RWPE2 (cell line): ENCODE measurements at places on chromosomes 13 and 19.

GRCh38 chr13:66425741-66426140 lies 804.4 kb downstream of the PCDH9 start:
- no peak overlapping the region for H3K4me3 ChIP-seq
- no peaks in the 10 kb centered on the region for H3K36me3 ChIP-seq
- no peak for DNase-seq
- H3K27ac ChIP-seq = no peak overlapping the region

DNA sequence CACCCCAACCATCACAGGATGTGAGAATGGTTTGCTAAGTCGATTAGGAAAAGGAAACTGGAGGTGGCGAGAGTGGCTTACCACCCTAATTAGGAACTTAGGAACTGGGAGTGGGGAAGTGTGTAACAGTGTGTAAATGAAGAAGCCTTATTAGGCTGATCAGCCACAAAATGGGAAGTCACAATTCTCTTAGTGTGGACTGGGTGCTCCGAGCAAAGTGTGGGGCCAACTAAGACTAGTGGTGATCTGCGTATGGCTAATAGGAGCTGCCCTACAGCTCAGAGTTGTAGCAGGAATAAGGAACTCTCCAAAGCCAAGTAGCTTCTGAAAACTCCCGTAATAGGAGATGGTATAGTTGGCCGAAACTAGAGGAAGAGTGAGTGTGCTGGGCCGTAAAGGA lies 7.6 kb downstream of the SIGLEC11 start:
- H3K27me3 ChIP-seq = peaks cover 3% of the 10 kb centered on the region
- no peaks in the 10 kb centered on the region for H3K4me1 ChIP-seq
- H3K36me3 ChIP-seq = no peaks in the 10 kb centered on the region
- no peak overlapping the region for H3K27ac ChIP-seq

- H3K27ac ChIP-seq = no peak overlapping the region
- H3K4me1 ChIP-seq = no peaks in the 10 kb centered on the region
- no peaks in the 10 kb centered on the region for H3K36me3 ChIP-seq
- no peak overlapping the region for H3K4me3 ChIP-seq
These were observed 8.9 kb upstream of the ZNF560 start for GRCh38 chr19:9507285-9507684.

GRCh38 chr19:17794731-17795494 lies at the start of gene B3GNT3:
TSS of gene B3GNT3 (plus strand) at chr19:17795138. CDS start at chr19:17807808, 12,670 bp downstream.
- H3K36me3 ChIP-seq = no peaks in the 10 kb centered on the region
- H3K27ac ChIP-seq = peak within 1 kb of the TSS; percentile 85
- peaks cover 33% of the 10 kb centered on the region for H3K4me1 ChIP-seq
- H3K27me3 ChIP-seq = no peaks in the 10 kb centered on the region
- peak within 1 kb of the TSS; percentile 58 for H3K4me3 ChIP-seq

DNA sequence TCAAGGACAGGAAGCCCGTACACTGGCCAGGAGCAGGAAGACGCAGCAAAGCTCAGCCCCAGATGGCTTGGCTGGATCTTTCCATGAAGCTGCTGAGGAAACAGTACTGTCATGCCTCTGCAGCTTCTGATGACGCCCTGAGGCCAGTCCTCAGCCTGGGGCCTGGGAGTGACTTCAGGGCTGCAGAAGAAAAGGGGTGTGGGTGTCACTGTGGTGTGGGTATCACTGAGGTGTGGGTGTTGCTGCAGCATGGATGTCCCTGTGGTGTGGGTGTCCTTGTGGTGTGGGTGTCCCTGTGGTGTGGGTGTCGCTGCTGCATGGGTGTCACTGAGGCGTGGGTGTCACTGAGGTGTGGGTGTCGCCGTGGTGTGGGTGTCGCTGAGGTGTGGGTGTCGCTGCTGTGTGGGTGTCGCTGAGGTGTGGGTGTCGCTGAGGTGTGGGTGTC lies 12.0 kb upstream of the GAS6 start:
- no peak for DNase-seq
- H3K4me1 ChIP-seq = no peaks in the 10 kb centered on the region
- no peaks in the 10 kb centered on the region for H3K27me3 ChIP-seq
- H3K27ac ChIP-seq = no peak overlapping the region
- H3K36me3 ChIP-seq = no peaks in the 10 kb centered on the region

- H3K27me3 ChIP-seq = peaks cover 7% of the 10 kb centered on the region
- no peaks in the 10 kb centered on the region for H3K36me3 ChIP-seq
- no peak overlapping the region for H3K4me3 ChIP-seq
- no peaks in the 10 kb centered on the region for H3K4me1 ChIP-seq
- H3K27ac ChIP-seq = no peak overlapping the region
These were observed 275.9 kb downstream of the ZNF536 start for GRCh38 chr19:30647891-30648720.

- no peaks in the 10 kb centered on the region for H3K27me3 ChIP-seq
- H3K27ac ChIP-seq = no peak overlapping the region
- no peak overlapping the region for H3K4me3 ChIP-seq
- DNase-seq = no peak
These were observed 249.6 kb downstream of the GPC6 start for GRCh38 chr13:93476175-93476574.

- H3K27me3 ChIP-seq = no peaks in the 10 kb centered on the region
- H3K4me3 ChIP-seq = no peak overlapping the region
- H3K36me3 ChIP-seq = no peaks in the 10 kb centered on the region
- no peak overlapping the region for H3K27ac ChIP-seq
These were observed 189.2 kb downstream of the SLITRK6 start for GRCh38 chr13:85610024-85610423.

- H3K4me1 ChIP-seq = peaks cover 19% of the 10 kb centered on the region
- H3K36me3 ChIP-seq = peaks cover 33% of the 10 kb centered on the region
- no peaks in the 10 kb centered on the region for H3K27me3 ChIP-seq
- H3K4me3 ChIP-seq = no peak overlapping the region
- no peak for DNase-seq
These were observed 559 bp upstream of the SLC1A5 start for GRCh38 chr19:46788968-46789338.

- DNase-seq = no peak
- H3K27ac ChIP-seq = no peak overlapping the region
- no peak overlapping the region for H3K4me3 ChIP-seq
- H3K4me1 ChIP-seq = peaks cover 3% of the 10 kb centered on the region
- H3K27me3 ChIP-seq = no peaks in the 10 kb centered on the region
These were observed 66.1 kb upstream of the FRY start for GRCh38 chr13:31965361-31966066.

- DNase-seq = peak; percentile 42
- peaks cover 2% of the 10 kb centered on the region for H3K4me1 ChIP-seq
- no peaks in the 10 kb centered on the region for H3K36me3 ChIP-seq
- H3K27me3 ChIP-seq = no peaks in the 10 kb centered on the region
- H3K4me3 ChIP-seq = no peak overlapping the region
- H3K27ac ChIP-seq = no peak overlapping the region
These were observed 24.5 kb upstream of the TFDP1 start for GRCh38 chr13:113559901-113560644.

DNA sequence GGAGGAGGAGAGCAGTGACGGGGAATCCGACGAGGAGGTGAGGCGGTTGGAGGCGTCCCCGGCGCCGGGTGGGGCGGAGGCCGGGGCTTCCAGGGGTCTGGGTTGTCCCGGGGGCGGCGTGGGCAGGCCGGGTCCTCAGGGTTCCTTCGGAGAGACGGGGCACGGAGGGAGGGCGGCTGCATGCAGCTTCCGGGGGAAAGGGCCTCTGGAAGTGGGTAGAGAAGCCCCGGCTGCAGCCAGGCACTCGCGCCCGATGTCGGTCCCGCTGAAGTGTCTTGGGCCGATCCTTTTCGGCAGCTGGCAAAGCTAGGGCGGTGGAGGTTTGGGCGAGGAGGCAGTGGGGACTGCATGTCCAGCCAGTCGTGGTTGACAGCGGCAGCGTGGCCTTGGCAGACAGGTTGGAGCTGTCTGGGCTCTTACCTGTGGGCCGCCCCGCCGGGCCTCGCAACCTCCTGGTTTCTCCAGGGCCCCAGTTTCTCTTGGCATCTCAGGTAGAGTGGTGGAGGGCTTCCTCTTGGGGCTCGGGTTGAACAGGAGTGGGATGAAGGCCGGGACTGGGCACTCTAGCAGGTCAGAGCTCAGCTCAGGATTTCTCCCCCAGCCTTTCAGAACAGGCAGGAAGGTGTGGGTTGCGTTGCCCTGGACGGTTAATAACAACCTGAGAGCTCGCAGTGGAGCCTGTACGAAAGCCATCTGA lies 690 bp downstream of the KMT2B start:
- peaks cover 31% of the 10 kb centered on the region for H3K36me3 ChIP-seq
- peak; percentile 68 for DNase-seq
- H3K4me3 ChIP-seq = peak overlapping the region; percentile 73
- peak overlapping the region; percentile 83 for H3K27ac ChIP-seq

DNA sequence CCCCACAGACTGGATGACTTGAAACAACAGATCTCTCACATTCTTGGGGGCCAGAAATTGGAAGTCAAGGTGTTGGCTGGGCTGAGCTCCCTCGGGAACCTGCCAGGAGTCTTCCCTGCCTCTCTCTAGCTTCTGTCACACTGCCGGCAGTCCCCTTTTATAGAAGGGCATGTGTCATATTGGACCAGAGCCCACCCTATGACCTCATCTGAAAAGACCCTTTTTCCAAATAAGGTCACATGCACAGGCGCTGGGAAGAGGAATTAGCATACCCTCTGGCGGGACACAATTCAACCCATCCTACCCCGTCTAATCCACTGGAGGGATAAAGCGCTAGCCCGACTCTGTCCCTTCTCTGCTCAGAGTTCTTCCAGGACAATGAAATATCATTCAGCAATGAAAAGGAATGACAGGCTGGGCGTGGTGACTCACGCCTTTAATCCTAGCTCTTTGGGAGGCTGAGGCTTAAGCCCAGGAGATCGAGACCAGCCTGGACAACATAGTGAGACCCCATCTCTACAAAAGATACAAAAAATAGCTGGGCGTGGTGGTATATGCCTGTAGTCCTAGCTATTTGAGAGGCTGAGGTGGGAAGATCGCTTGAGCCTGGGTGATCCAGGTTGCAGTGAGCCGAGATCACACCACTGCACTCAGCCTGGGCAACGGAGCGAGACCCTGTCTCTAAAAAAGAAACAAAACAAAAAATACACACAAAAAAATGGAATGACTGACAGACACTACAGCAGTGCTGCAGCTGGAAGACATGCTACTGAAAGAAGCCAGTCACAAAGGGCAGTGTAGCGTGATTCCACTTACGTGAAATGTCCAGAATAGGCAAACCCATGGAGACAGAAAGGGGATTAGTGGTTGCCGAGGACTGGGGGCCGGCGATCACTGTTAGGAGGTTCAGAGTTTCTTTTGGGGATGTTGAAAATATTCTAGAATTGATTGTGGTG lies 28.5 kb downstream of the MEIS3 start:
- H3K4me3 ChIP-seq = no peak overlapping the region
- H3K4me1 ChIP-seq = no peaks in the 10 kb centered on the region
- no peak for DNase-seq
- no peaks in the 10 kb centered on the region for H3K27me3 ChIP-seq

GRCh38 chr13:81377921-81378320 lies 1037.0 kb upstream of the SPRY2 start:
- DNase-seq = no peak
- no peaks in the 10 kb centered on the region for H3K4me1 ChIP-seq
- H3K36me3 ChIP-seq = no peaks in the 10 kb centered on the region
- no peaks in the 10 kb centered on the region for H3K27me3 ChIP-seq
- no peak overlapping the region for H3K27ac ChIP-seq

DNA sequence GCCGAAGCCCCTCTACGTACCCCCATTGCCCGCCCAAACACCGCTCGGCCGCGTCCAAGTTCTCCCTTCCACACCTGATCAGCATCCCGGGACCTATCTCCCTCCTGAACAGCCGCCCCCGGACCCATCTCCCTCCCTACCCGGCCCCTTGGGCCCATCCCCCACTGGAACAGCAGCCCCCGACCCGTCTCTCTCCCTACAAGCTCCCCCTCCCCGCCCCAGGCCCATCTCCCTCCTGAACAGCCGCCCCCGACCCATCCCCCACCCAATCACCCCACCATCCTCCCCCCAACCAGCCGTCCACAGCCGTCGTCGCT lies 610 bp downstream of the ZSCAN1 start:
- no peak overlapping the region for H3K27ac ChIP-seq
- no peaks in the 10 kb centered on the region for H3K4me1 ChIP-seq
- H3K36me3 ChIP-seq = no peaks in the 10 kb centered on the region
- H3K4me3 ChIP-seq = peak overlapping the region; percentile 38
- DNase-seq = no peak

GRCh38 chr19:2837430-2837829 lies 3.8 kb upstream of the ZNF555 start:
- no peak for DNase-seq
- H3K36me3 ChIP-seq = no peaks in the 10 kb centered on the region
- H3K27ac ChIP-seq = no peak overlapping the region
- H3K4me1 ChIP-seq = no peaks in the 10 kb centered on the region
- H3K27me3 ChIP-seq = no peaks in the 10 kb centered on the region
- H3K4me3 ChIP-seq = no peak overlapping the region

DNA sequence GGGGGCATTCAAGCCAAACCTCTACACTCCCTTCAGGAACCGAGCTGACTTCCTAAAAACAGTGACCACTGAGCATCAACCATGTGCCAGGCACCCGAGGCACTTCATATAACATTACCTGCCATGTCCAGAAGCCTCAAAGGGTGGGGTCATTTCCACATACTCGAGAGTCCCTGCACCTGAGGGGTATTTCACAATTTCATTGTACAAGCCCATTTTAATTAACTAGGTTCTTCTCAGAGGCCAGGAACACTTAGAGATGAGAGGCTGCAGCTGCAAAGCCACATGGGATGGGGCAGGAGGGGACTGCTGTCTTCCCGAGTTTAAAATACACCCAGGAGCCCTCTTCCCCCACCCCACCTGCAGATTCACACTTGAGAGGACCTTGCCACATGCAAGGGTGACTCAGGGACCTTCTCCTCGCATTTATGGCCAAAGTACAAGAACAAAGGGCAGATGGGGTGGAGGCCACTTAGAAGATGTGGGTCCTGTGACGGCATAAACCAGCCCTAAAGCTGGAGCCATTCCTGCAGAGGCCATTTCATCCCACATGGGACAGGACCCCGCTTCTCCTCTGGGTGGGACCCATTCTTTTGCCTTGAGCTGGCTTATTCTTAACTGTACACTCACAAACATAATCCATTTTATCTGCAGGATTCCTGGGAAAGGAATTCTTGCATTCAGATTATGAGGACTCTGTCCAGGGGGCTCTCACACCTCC lies 43.9 kb downstream of the RAB20 start:
- H3K4me3 ChIP-seq = no peak overlapping the region
- no peak overlapping the region for H3K27ac ChIP-seq
- no peaks in the 10 kb centered on the region for H3K4me1 ChIP-seq
- no peak for DNase-seq
- peaks cover 3% of the 10 kb centered on the region; the same call in 1 of the 2 replicates for H3K36me3 ChIP-seq

DNA sequence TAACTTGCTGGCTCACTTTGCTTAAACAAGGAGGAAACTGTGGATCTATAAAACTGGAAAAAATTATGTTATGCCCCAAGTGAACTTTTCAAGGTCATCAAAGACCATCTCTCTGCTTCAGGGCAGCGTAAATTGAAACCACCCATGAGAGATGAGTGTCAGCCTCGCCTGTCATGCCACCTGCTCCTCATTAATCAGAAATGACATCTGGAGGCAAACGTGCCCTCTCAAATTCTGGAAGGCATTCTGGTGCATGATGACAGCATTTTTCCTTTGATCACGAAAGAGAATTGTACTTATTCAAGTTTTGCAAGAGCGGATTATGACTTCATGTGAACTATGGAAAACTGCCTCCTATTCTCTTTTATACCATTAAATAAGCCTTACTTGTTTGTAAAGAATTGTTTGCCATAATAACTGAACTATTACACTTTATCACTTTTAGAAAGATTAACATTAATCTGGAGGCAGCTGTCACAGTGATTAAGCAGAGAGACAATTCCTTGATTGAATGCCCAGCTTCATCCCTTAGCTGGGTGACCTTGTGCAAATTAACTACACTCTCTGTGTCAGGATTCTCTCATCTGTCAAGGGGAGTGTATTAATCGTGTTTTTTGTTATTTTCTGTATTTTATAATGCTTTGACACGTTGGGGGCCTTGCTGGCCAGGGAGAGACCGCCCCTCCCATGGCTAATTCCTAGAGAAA lies 17.0 kb upstream of the SACS start:
- no peaks in the 10 kb centered on the region for H3K36me3 ChIP-seq
- H3K4me1 ChIP-seq = no peaks in the 10 kb centered on the region
- no peak for DNase-seq
- H3K4me3 ChIP-seq = no peak overlapping the region
